ENCODE measurements at places on chromosomes 1 and 21.

- no peak for DNase-seq
Observed at GRCh38 chr1:90838720-90839119, 121.6 kb upstream of the BARHL2 start.

DNA sequence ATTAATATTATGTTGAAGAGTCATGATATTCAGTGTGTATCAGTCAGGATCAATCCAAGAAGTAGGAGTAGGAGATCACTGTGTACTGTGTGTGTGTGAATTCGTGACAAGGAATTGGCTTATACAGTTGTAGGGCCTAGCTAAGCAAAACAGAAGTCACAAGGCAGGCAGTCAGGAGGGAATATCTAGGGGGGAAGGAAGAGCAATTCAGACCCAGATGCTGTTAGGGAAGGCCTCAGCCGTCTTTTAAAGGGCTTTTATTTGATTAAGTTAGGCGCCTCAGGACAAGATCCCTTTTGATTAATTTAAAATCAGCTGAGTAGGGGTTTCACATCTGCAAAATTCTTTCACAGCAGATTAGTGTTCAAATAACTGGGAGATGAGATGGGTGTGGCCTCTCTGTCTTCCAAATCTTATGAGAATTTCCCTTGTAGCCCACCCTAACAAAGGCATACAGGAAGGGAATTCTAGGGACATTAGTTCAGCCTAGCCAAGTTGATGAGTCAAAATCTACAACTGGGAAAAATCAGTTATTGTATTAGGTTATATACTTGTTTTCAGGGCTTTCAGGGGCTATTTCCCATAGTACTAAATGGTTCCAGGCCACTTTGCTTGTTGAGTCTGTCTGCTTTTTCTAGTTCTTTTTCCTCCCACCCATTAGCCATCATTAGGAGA is 47.4 kb downstream of the ALG6 start:
- DNase-seq: no peak

DNA sequence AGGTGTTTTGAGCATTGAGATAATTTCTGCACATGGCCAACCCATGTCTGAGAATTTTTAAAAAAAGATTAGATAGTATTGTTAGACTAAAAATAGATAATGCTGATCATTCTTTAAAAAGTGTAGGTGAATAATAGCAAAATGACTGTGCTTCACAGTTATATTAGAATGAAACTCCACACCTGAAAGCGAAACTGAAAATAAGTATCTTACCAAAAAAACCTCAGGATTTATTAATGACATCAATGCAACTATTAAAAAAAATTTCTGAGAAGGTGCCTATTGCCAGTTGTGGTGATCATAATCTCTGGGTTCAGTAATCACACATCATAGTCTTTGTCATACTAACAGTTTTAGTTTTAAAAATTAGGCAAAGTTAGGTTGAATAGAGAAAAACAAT is 36.5 kb downstream of the PLA2G4A start:
- DNase-seq: no peak

DNA sequence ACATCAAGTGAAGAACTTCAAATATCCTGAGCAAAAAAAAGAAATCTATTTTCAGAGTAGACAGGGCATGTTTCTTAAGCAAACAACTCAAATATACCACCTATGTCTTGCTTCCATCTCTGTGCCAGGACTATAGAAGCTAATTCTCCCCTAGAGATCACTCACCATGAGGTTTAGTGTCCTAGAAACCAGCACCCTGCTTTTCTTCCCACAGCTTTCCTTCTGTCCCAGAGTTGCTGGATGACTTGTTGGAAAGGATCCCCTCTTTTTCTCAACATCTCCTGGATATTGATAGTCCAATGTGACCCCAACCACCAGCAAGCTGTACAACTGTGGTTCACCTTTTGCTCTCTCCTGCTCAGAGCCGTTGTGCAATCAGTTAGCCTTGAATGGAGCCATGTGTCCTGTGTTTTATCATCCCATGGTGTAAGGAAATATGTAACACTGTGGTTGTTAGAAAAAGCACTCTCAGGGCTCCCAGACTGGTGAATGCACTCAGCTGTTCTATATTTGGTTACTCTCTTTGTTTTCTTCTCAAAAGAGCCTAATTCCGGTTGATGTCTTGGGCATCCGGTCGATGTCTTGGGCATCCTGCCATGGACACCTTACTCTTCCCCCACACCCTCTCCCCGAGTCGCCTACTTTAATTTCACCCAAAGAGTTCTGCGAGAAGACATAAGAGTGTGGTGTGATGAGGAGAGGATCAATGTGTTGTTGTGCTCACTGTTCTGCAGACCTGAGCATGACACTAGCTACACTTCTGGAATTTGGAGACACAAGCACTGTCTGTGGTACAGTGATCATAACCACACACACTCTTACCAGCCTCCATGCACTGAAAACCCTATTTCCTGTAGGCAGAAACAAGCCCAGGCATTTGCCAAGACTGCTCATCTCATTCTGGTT is 1.7 kb downstream of the TNFSF4 start:
- DNase-seq: no peak

GRCh38 chr1:37795340-37796125 is 1.9 kb downstream of the MANEAL start:
- DNase-seq: no peak

DNA sequence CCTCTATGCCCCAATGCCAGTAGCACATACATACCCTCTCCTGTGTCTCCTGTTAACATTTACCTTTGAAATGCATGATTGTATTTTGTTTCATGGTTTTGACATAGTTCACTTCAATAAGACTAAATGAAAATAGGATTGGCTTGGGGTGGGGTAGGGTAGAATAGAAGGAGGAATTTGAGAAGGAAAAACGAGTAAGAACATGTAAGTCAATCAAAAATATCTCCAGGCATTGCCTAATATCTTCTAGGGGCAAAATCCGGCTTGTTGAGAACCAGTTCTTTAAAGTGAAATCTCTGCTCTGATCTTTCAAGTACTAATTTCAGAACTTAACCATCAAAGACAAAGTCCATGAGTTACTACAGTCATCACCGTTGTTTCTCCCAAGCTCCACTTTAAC is 31.8 kb upstream of the RGS2 start:
- no peak for DNase-seq

DNA sequence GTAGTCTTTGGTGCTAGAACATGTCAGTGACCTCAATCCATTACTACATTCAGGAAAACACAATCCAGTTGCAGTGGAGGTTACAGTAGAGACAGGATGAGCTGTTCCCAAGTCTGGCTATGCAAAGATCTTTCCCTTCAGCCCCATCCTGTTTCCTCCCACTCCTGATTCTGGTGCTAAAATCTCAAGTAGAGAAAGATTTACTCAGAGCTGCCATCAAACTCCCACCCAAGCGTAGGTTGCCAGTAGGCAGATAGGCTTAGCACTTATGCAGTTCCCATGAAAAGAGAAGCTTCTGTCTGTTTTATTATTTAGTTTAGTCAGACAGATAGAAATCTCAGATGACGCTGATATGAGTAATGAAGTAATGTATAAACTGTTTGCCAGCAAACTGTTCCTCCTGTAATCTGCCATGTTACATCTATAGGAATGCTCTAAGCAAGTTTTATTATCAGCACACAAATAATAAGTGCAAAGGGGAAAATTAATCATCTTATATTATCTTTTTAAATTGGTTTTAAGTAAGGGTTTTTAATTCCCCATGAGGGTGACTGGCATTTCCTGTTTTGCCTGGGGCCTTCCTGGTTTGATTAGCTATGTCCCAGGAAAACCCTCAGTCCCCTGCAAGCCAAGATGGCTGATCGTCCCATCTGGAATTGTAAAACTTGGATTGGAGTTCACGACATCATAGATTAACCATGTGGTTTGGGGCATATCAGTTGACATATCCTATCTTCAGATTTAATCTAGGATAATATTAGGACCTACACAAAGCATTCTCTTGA is 188.3 kb upstream of the PALMD start:
- DNase-seq: no peak

DNA sequence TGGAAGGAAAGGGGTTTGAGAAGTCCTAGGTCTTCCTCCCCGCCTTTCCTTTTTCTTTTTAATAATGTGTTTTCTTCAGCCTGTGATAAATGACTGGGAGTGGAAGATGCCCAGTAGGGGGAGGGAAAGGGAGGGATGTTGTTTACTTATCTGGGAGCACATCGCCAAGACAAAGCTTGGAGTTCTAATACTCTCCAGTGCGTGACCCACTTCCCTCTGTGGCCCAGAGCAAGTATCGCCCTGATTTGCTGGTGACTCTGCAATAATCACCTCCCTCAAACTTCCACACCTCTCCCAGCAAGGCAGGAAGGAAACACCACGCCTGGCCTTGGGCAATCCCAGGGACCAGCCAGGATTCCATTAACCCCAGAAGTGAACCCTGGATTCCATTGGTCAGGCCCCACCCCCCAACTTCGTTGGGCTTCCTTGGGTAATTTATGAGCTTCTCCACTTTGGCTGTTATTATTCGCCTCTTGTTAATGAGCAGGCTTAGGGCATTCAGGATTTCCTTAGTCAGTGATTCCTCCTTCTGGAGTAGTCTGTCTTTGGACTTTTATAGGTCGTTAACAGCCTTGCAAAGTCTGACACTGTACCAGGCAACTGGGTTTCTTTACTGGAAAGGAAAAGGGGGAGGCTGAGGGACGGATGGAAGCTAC is 24.3 kb upstream of the GRHL3 start:
- no peak for DNase-seq

GRCh38 chr1:114492978-114493377 is 18.0 kb downstream of the TRIM33 start:
- DNase-seq: no peak

GRCh38 chr1:230950404-230950803 is 28.3 kb downstream of the TTC13 start:
- DNase-seq: no peak

- DNase-seq: no peak
Observed at GRCh38 chr1:94793296-94793656, 26.9 kb upstream of the SLC44A3 start.

- no peak for DNase-seq
Observed at GRCh38 chr1:3821447-3821846, 25.1 kb upstream of the LRRC47 start.

DNA sequence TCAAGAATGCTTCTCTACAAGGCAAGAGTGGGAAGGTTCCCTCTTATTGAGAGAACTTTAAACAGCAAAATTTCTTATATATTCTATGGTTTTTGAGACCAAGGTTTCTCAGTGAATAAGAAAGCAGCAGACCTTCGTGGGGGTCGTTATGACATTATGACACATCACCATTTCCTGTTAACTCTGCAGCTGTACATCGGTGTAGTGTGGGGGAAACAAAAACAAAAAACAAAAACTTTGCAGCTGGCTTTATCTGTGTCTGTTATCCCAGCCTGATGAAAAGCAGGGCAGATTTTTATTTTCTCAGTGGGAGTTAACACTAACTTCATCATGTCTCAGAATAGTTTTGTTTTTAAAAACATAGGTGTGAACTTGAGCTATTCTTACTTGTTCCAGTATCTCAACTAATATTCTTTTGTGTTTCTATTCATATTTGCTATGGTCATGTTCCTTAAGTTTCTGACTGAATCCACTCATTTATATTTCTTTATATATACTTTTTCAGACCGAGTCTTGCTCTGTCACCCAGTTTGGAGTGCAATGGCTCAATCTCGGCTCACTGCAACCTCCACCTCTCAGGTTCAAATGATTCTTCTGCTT is 2.1 kb downstream of the SDE2 start:
- DNase-seq: no peak
